ENCODE measurements at places on chromosomes 1 and 21.

- no peak for DNase-seq
Measured at GRCh38 chr1:15259622-15260007, 12.6 kb downstream of the FHAD1 start.

DNA sequence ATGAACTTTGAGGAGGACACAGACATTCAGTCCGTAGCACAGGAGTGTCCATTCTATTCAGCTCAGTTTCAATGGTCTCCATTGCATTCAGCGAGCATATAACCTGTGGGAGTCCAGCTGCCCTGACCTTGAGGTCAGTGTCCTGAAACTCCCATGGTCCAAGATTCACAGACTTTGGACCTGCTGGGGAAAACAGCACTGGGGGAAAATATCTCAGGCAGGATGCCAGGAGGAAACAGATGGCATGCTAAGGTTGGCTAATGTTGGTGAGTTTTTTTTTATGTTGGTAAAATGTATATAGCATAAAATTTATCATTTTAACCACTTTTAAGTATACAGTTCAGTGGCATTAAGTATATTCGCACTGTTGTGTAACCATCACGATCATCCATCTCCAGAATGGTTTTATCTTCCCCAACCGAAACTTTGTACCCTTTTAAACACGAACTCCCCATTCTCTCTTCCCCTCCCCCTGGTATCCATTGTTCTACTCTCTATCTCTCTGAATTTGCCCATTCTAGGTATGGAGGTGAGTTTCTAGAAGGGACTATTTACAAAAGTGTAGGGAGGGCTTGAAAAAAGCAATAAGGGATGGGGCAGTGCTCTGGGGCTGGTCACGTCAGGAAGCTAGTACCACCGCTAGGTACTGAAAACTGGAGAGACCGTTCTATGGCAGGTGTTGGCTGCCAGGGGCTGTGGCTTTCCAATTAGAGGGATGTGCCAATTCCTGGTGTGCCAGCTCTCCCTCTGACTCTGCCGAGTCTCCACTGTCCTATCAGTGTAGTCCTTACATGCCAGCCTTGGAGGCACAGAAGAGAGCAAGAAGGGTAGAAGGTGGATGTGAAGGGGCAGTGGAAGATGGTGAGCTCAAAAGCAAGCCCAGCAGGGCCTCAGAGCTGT lies 85.3 kb downstream of the FOXD2 start:
- DNase-seq, result no peak

DNA sequence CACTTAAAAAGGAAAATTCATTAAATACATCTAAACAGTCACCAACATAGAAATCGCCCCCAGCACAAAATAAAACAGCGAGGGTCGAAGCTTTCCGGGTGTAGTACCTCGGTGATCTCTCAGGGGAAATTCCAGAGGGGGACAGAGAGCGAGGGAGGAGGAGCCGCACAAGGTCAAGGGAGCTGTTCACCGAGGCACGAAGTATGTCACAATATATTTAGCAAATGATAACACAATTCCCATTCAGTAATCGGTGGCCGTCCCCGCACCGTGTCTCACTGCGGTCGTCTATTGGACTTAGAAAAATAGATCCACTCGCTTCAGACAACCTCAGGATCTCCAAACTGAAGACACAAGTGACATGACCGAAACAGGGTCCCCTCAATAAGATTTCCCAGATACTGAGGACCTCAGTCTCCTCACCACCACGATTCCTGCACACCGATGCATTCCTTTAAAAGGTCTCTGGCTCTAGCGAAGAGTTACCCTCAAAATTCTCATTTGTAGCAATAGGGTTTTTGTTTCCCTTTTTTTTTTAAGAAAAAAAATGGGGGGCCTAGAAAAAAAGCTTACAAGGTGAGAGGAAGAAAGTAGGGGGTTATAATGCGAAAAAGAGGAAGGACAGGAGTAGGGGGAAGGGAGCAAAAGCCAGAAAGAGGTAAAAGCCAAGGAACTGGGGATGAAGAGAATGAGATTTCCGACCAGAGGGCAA lies 1.1 kb downstream of the LPGAT1 start:
- no peak for DNase-seq

DNA sequence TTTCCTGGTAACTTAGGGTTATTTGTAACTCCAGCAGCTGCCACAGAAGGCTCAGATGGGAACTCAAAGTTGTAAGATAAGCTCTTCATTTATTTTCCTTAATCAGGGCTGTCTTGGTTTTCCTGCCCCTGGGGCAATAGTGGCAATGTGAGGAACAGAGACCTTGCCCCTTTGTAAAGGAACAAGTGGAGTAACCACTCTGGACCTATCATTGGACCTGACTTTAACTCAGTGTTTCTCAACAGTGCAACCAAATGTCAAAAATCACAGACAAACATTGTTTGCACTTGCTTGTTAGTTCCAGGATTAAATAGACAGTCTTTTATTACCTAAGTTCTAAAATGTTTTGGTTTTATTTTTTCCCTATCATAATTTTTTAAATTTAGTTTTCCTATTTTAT lies 2.8 kb upstream of the FMO3 start:
- DNase-seq, result no peak

GRCh38 chr1:168057921-168058320 lies 78.8 kb downstream of the GPR161 start:
- no peak for DNase-seq

- no peak for DNase-seq
Measured at GRCh38 chr1:109214695-109215623, 1.2 kb downstream of the SARS1 start.

DNA sequence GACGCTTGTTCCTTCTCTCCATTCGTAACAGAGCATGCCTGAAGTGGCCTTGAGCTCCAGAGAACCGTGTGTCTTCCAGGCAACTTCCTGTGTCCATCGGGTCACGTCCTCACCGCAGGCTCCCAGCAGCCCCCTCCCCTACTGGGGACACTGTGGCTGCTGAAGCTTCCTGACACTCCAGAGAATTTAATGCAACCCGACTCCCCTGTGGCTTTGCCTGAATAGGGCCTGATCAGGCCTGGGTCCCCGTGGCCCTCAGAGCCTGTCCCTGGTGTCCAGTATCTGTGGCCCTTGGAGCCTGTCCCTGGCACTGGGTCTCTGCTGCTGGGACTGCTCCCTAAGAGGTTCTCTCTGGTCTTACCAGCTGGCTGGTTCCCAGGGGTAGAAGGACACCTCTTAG lies 219.7 kb upstream of the VAMP3 start:
- no peak for DNase-seq

- DNase-seq, result peak; percentile 67
Measured at GRCh38 chr1:15952317-15953258, 23.3 kb downstream of the ZBTB17 start.

GRCh38 chr1:236511735-236512418 lies 11.9 kb upstream of the LGALS8 start:
- no peak for DNase-seq

DNA sequence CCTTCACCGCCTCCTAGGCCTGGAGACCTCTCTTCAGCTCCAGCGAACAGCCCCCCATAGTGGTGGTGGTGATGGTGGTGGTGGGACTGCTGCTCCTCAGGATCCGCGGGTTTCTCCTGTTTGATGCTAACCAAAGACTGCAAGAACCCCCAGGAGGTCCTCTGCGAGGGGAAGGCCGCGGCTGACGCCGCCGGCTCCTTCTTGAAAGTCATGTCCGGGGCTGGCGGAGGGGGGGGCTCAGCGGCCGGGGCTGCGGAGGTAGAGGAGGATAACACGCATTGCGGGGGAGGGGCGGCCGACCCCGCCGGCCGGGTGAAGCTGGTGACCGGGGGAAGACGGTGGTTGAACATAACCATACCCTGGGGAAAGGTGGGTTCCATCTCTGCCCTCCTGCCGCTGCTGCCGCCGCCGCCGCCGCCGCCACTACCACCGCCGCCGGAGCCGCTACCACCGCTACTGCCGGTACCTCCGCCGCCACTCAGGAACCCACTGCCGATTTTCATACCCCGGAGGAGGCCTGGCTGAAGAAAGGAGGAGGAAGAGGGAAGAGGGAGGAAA lies 554 bp downstream of the ZNF281 start:
- DNase-seq, result no peak

DNA sequence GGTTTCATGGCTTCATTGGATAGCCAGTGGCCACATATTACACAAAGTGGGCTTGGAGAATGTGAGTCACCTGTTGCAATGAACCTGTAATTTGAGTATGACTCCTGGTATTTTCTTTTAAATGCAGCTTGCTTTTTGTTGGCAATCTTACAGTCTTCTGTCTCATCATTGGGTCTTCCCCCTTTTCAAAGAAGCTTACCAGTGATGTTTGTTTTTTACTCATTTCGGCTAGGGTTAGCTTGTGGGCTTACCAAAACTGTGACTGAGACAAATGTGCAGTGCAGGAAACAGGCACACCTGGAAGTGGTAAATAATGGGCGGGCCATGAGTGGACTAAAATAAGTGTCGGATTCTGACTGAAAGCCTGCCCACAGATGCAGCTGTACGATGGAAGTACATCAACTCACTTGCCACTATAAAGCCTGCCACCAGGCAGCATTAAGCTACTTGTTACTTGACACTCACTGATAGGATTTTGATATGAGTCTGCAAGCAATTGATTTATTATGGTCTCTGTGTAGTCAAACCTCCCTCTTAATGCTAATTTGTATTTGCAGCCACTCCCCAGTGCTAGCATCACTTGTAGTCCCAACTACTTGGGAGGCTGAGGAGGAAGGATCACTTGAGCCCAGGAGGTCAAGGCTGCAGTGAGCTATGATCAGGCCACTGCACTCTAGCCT lies 4.2 kb downstream of the HHAT start:
- DNase-seq, result no peak

DNA sequence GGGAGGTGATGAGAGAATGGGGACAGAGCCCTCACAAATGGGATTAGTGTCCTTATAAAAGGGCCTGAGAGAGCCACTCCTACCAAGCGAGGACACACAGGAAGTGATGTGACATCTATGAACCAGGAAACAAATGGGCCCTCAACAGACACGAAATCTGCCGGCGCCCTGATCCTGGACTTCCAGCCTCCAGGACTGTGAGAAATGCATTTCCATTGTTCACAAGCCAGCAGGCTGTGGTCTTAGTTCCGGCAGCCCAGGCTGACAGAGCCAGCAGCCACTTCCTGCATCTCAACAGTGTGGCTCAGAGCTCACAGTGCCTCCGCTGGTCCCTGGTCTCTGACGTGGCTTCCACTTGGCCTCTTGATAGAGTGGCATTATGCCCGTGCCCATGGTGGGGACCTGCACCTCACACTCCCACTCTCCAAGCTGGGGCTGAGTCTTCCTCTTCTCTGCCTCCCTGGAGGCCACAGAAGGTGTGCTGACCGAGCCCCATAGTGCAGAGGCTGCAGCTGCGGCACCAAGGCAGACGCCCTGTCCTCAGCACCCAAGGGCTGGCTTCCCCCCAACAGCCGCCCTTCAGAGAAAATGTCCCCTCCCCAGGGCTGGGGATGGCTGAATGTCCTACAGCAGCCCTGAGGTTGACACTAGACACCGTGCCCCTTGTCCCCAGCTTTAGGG lies 44.9 kb downstream of the ACOT7 start:
- no peak for DNase-seq

- DNase-seq, result no peak
Measured at GRCh38 chr1:184610876-184611595, 143.6 kb downstream of the EDEM3 start.

DNA sequence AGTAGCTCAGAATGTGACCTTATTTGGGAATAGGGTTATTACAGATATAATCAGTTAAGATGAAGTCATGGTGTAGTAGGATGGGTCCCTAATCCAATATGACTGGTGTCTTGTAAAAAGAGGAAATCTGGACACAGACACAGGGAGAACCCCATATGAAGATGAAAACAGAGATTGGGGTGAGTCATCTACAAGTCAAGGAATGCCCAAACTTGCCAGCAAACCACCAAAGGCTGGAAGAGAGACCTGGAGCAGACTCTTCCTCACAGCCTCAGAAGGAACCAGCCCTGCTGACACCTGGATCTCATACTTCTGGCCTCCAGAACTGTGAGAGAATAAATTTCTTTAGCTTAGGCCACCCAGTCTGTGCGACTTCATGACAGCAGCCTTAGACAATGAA lies 29.9 kb downstream of the KRTAP19-8 start:
- no peak for DNase-seq
